ENCODE measurements at places on chromosomes 13 and 19. TPM values are rescaled to one million over a fixed set of nuclear protein-coding genes. Genes with fewer than 3 reads are reported as not detected.
A peak's percentile ranks its signal among the peaks of the same experiment; 100 is the strongest.

DNA sequence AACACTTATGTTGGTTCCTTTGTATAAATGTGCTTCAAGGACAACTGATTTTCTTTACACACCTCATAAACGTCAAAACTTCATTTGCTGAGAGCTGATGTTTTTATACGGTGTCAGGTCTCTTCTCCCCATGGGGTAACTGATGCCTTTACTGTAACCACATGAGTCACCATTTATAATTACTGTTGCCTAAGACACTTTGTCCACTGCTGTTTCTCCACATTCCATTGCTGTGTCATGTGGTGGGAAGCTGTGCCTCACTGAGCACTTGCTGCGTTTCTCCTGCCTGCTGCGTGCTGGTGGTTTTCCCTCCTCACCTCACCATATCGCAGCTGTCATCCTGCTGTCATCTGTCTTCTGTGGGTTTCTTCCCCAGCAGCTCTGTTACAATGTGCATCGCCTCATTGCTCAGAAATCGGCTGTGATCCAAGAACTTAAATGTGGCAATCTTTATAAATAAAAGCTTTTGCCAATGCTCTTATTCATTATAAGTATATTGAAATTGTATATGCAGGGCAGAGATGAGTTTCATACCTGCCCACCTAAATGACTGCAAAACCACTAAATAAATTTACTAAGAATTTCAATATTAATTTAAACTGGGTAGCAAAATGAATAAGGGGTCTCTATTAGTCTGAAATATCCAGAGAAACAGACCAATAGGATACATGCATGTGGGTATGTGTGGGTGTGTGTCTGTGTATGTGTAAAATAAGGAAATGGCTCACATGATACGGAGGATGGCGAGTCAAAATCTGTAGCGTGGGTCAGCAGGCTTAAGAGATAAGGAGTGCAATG, 547.0 kb upstream of the SLITRK5 start:
- DNase-seq: peak; percentile 95

GRCh38 chr19:29724746-29725145, 9.7 kb upstream of the C19orf12 start:
- DNase-seq: no peak

DNA sequence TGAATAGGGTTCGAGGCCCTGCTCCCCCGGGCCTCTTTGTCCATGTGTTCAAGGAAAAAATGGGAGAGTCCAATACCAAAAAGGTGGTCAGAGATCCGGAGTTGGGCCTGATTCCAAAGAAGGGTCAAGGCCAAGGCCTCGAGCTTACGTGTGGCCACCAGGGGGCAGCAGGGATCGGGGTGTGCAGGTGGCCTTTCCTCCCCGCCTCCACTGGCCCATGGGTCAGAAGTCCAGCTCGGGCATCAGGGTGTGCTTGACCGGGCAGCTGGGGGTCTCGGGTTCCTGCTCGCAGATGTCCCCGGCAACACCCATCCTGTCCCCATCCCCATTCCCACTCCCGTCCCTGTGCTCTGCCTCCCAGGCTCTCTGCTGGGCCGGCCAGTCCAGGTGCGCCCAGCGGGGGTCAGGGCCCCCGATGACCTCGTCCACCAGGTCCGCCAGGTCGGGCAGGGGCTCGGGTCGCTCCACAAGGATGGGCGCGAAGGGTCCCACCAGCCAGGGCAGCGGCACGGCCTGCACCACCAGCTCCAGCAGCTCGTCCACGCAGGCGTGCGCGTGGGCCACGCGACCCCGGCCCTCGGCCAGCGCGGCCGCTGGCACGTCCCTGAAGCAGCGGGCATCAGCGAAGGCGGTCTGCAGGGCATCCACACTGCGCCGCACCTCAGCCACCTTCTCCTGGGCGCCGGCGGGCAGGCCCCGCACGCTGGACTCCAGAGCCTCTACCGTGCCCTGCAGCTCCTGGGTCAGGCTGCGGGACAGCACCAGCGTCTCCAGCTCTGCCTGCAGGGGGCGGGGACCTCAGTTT, 5.2 kb upstream of the PLIN4 start:
- DNase-seq: peak; percentile 40

Gene ZNF581
- total RNA-seq: 15.9 TPM

Gene RUBCNL
- total RNA-seq: 0.22 TPM

Gene ZNF526
- 12.1 TPM for total RNA-seq

- DNase-seq: no peak
These were observed 875.4 kb upstream of the SLC10A2 start for GRCh38 chr13:103941506-103942140.

Gene LILRB3
- not detected for total RNA-seq

DNA sequence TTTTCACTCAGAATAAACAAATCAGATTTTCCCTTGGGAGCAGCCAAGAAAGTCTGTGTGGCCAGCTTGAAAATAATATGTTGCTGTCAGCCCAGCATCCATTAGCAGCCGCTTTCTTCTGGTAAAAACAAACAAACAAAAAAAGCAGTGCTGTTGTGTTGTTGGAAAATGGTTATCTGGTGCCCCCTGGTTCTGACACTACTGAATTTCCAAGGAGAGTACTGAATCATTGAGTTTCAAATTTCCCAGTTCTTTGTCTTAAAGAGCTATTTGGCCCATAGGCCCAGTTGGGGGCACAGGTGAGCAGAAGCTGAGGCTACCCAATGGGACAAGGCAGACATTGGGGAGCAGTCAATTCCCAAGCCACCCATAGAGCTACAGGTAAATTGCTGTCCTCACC, 995.9 kb downstream of the UQCRFS1 start:
- no peak for DNase-seq

GRCh38 chr13:22789027-22789593, 391.7 kb upstream of the SGCG start:
- no peak for DNase-seq

Gene DIRAS1
- 1.2 TPM for total RNA-seq

- DNase-seq: peak; percentile 65
These were observed 6.1 kb downstream of the ZNF700 start for GRCh38 chr19:11931051-11931450.

GRCh38 chr13:42477596-42478190, 96.3 kb upstream of the TNFSF11 start:
- DNase-seq: peak; percentile 56

GRCh38 chr19:52138278-52138982, 1.3 kb downstream of the ZNF616 start:
- DNase-seq: peak; percentile 18

Gene C19orf73
- 1.6 TPM for total RNA-seq

DNA sequence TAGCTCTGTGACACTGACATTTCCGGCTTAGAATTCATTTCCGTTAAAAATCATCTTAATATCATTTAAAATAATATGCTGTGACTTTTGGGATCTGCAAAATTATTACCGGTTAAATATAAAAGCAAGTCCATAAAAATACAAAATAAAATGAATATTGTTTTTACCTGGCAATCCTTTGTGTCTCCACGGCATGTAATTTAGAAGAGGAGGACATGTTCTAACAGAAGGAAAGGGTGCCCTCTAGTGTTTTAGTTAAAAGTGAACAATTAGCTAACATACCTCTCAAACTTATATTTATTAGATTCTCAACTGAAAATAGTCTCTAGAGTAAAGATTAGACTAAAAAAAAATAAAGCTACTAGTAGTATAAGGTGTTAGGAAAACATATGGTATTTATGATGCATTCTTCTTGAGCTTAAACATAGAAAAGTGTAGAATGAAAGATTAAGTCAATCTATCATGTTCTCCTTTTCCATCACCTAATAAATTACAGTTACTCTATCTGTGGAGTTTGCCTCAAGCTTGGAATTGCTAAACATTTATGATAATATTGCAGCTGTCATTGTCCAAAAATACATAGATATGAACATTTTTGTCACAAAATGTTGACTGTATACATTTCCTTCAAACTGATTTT, 676.7 kb upstream of the SPRY2 start:
- DNase-seq: peak; percentile 15

Gene NBEA
- total RNA-seq: 2.9 TPM

Gene DCT
- total RNA-seq: not detected

- DNase-seq: peak; percentile 15
These were observed 71.5 kb downstream of the DNAJC15 start for GRCh38 chr13:43094901-43095300.

- no peak for DNase-seq
These were observed 79.6 kb upstream of the DOCK9 start for GRCh38 chr13:99057310-99057975.

DNA sequence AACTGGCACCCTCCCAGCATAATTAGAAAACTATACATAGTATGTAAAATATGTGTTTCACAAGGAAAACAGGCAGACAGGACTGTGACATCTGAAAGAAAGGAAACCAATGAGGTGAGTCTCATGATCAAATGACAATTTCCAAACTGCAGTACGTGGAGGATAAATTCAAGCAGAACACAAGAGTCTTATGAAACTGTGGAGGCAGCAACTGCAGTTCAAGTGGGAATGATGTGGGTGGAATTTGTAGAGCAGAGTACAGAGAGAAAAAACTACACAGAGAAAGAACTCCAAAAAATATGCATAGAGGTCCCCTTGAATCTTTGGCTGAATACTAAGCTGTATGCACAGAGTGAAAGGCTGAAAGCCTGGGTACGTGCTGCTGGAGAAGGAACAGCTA, 9.7 kb downstream of the SIGLEC6 start:
- DNase-seq: no peak

Gene KLF1
- total RNA-seq: not detected

GRCh38 chr19:1837625-1838105, 10.6 kb downstream of the REXO1 start:
- DNase-seq: no peak

Gene CIC
- total RNA-seq: 30.4 TPM

Gene CCDC194
- total RNA-seq: 0.47 TPM

- DNase-seq: peak; percentile 52
These were observed 18.8 kb downstream of the PDCD5 start for GRCh38 chr19:32599736-32600157.
